ENCODE measurements at places on chromosomes 2 and 18. TPM values are rescaled to one million over a fixed set of nuclear protein-coding genes. Genes with fewer than 3 reads are reported as not detected.

CAPN14 gene
- total RNA-seq, result 0.17 TPM

DNA sequence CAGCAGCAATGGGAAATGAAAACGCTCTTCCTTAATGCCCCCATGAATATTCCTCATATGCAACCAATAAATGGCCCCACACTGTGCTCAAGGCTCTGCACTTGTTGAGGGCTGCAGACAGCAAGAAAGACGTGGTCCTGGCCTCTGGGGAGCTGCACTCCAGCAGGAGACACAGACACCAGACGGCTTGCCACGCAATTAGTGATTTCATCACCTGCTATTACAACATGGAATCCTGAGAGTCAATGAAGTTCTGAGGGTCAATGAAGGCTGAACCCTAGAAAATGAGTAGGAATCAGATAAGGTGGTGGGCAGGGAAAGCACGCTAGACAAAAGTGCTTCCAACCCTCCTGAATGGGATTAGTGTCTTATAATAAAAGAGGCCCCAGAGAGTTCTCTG is 18.9 kb downstream of the CREG2 start:
- H3K27ac ChIP-seq, result no peak overlapping the region
- no peak overlapping the region for H3K4me3 ChIP-seq
- H3K27me3 ChIP-seq, result peaks cover 5% of the 10 kb centered on the region
- no peak for DNase-seq
- no peaks in the 10 kb centered on the region for H3K36me3 ChIP-seq

DNA sequence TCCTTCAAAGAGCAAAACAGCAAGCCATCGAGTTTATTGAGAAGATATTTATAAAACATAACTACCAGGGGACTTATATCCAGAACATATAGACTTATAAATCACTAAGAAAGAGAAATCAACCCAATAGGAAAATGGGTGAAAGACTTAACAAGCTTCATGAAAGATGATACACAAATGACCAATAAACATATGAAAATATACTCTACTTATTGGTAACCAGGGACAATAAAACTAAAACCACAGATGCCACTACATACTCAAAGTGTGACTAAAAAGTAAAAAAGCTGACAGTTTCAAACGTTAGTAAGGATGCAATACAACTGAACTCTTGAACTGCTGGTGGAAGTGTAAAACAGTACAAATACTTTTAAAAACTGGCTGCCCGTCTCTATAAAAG is 154.3 kb downstream of the TMEM163 start:
- H3K4me1 ChIP-seq, result no peaks in the 10 kb centered on the region
- H3K4me3 ChIP-seq, result no peak overlapping the region
- no peak overlapping the region for H3K27ac ChIP-seq
- peaks cover 24% of the 10 kb centered on the region for H3K27me3 ChIP-seq
- DNase-seq, result no peak

COLEC11 gene
- total RNA-seq, result 0.39 TPM

DNA sequence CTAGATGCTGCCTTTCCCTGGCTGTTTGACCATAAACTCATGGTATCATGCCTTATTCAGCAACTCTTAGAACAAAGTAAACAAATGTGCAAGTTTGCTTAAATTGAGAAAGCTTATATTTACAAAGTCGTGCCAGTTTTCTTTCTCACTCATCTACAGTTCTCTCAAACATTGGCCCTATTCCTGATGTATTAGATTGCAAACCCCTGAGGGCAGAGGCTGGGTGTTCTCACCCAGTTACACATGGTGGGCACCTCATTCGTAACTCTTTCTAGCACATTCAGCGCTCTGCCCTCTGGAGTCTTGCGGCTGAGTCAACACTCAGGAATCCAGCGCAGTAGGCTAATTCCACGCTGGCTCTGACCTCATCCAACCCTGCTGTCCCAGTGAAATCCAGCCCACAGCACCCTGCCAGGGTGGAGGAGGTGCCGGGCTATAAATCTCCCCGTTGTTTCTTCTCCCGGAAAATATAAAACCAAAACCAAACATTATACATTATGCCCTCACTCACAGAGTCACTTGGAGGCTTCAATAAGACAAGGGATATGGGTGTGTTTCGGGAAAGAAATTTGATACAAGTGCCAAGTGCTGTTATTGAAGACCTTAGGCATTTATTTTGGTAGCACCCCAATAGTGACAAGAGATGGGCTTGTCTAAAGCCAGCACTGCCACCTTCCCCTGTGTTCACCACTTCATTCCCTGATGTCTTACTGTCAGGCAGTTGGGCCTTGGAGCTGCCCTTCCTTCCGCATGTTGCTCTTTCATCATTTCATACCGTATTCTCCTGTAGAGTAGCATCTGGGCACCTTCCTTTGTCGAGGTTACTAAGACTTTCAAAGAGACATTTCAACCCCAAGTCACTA is 287.4 kb downstream of the PRKCE start:
- H3K36me3 ChIP-seq, result no peaks in the 10 kb centered on the region
- DNase-seq, result no peak
- H3K4me1 ChIP-seq, result peaks cover 2% of the 10 kb centered on the region

AGXT gene
- not detected for total RNA-seq

DNA sequence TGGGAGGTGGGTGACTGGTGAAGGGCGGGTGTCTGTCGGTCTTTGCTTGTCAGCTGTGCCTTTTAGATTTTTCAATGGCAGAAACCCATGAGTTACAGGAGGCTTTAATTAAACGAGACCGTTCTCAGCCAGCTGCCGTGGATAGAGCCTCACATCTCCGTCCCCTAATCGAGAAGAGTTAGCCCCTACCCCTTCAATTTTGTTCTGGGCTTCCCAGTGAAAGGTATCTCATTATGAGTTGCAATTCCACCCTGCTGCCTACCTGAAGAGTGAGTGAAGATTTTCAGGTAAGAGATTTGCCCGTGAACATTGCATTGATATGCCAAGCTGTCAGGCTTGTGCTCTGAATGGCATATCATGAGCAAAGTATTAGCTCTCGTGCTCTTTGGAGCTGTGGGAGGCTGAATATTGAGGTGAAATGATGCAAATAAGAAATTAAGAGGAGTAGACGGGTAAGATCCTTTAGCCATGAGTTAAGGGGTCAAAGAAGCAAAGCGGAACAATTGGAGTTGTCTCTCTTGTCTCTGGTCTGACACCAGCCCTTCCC is 118.7 kb upstream of the MSTN start:
- H3K36me3 ChIP-seq, result no peaks in the 10 kb centered on the region
- no peak overlapping the region for H3K27ac ChIP-seq

ADCYAP1 gene
- total RNA-seq, result not detected

CHCHD5 gene
- 32.1 TPM for total RNA-seq

DNA sequence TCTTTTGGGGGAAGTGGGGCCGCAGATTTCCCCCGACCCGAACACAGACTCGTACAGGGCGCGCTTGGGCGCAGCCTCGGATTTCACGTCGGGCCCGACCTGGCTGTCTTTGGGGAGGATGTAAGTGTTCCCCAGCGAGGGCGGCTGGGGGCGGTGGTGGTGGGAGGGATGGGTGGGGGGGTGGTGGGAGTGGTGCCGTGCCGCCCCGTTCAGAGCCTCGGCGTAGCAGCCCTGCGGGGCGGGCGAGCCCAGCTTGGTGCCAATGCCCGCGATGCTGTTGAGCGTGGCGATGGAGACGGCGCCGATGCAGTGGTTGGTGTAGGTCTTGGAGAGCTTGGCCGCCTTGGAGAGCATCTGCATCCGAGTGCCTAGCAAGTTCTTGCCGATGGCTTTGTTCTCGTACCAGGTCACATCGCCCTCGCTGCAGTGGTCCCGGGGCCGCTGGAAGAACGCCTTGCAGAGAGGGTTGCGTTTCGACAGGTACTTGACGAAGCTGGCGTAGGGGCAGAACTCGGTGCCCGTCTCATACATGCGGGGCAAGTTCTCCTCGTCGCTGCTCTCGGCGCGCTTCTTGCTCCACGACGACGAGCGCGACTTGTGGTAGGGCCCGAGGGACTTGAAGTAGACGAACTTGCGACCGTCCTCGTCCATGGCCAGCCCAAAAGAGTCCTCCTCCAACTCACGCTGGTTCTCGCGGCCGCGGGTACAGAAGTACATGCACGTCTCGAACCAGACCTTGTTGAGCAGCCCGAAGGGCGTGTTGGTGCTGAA is 1.3 kb downstream of the KCTD1 start:
- peaks cover 26% of the 10 kb centered on the region for H3K27me3 ChIP-seq
- peak overlapping the region; percentile 73 for H3K4me3 ChIP-seq

DNA sequence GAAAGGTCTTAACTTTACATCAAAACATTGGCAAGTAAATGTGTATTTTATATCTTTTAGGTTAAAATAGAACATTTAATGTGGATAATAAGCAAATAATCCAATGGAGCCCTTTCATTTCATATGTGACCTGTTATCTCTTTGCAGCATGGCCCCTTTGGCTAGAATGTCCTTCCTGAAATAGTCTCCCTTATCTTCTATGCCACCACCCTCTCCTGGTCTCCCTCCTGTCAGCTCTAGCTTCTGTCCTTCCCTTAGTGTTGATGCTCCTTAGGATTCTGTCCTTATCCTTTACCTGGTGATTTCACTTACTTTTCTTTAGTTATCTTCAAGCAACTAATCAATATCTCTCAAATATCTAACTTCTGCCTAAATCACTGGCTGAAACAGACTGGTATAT is 87.1 kb upstream of the TFCP2L1 start:
- no peak for DNase-seq
- no peak overlapping the region for H3K4me3 ChIP-seq
- H3K27ac ChIP-seq, result no peak overlapping the region
- no peaks in the 10 kb centered on the region for H3K4me1 ChIP-seq
- peaks cover 50% of the 10 kb centered on the region for H3K36me3 ChIP-seq

UGT1A5 gene
- not detected for total RNA-seq

GRCh38 chr2:20061476-20061875 is 10.0 kb upstream of the LAPTM4A start:
- DNase-seq, result no peak
- no peaks in the 10 kb centered on the region for H3K4me1 ChIP-seq
- no peak overlapping the region for H3K4me3 ChIP-seq
- peaks cover 32% of the 10 kb centered on the region for H3K27me3 ChIP-seq

DNA sequence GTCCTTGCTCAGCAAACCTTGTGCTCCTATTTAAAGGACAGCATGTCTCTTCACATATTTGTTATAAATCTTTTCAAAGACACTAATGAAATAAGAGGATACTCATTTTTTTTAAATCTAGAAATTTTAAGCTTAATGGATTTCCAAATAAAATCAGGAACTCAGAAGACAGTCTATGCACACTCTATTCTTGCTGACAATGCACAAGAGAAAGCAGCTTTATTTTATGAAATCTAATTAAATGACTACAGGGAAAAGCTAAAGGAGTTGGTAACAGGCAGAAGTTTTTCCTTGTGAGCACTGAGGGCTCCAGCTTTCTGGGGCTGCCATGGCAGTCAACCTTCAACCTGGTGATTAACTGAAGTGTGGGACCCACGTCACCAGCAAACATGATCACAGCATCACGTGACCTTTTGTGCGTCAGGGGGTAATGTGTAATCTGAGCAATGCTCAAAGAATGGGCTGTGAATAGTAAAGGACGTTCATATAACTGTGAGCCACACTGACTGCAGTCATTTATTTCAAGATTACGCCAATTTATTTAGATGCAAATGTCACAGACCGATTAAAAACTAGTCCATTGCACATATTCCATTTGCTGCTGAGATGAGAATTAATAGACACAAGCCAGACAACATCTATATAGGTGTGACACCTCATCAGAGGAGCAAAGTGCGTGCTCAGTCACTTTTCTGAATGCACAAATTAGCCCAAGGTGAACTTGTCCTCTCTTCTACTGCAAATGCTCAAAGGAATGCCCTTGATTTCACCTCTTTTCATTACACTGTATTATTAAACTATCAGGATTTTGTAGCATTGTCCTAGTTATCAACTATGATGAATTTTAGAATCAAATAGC is 11.6 kb upstream of the DNER start:
- no peaks in the 10 kb centered on the region for H3K36me3 ChIP-seq
- no peak for DNase-seq
- no peak overlapping the region for H3K4me3 ChIP-seq
- peaks cover 7% of the 10 kb centered on the region for H3K27me3 ChIP-seq

GRCh38 chr2:200609028-200609614 is 23.3 kb downstream of the AOX1 start:
- H3K4me3 ChIP-seq, result no peak overlapping the region
- no peak overlapping the region for H3K27ac ChIP-seq
- no peaks in the 10 kb centered on the region for H3K36me3 ChIP-seq
- no peaks in the 10 kb centered on the region for H3K4me1 ChIP-seq

UGT1A7 gene
- total RNA-seq, result not detected
